ENCODE measurements at places on chromosomes 3 and 15.

- DNase-seq, result no peak
These were observed 58.0 kb upstream of the ULK4 start for GRCh38 chr3:42019953-42020260.

DNA sequence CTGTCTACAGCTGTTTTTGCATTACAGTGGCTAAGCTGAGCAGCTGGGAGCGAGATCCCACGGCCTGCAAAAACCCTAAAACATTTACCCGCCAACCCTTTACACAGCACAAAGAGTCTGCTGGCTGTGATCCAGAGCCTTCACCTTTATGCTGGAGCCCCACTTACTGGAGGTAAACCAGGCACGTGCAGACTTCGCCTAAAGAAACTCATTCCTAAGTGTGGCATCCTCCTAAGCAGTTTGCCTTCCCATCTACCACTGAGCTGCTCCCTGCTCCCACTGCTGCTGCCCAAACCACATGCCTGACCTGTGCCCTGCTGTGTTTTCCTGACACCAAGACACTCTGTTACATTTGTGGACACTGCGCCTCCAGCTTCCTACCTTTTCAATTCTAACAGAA, 53.0 kb downstream of the CHSY1 start:
- DNase-seq, result no peak

- peak; percentile 18 for DNase-seq
These were observed 561 bp downstream of the SIDT1 start for GRCh38 chr3:113532698-113533533.

- DNase-seq, result no peak
These were observed 125.0 kb upstream of the MEF2A start for GRCh38 chr15:99440551-99441443.

DNA sequence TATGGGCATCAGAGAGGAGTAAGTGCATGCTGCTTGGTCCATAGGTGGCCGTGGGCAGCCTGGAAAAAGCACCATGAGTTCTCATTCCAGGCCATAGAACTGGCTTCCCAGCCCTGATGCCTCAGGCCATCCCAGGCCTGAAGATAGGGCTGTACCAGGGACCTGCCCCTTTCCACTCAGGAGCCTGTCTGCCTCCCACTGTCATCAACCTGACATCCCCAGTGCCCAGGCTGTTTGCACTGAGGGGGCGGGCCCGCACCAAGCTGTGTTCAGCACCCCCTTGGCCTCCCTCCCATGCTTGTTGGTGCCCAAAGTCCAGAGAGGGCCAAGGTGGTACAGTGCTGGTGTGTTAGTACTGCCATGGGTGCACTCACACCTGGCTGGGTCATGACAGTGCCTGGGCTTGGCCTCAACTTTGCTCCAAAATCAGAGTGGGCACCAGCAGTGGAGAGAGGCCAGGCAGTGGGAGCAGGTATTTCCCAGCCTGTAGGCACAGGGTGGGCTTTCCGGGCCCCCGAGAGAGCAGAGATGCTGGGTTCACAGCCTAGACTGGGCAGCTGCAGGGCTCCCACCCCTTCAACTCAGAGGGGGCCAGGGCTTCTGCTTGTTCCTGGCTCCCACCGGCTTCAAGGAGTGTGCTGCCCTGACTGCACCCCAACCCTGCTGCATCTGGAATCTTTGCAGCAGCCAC, 556.1 kb downstream of the SI start:
- DNase-seq, result no peak

DNA sequence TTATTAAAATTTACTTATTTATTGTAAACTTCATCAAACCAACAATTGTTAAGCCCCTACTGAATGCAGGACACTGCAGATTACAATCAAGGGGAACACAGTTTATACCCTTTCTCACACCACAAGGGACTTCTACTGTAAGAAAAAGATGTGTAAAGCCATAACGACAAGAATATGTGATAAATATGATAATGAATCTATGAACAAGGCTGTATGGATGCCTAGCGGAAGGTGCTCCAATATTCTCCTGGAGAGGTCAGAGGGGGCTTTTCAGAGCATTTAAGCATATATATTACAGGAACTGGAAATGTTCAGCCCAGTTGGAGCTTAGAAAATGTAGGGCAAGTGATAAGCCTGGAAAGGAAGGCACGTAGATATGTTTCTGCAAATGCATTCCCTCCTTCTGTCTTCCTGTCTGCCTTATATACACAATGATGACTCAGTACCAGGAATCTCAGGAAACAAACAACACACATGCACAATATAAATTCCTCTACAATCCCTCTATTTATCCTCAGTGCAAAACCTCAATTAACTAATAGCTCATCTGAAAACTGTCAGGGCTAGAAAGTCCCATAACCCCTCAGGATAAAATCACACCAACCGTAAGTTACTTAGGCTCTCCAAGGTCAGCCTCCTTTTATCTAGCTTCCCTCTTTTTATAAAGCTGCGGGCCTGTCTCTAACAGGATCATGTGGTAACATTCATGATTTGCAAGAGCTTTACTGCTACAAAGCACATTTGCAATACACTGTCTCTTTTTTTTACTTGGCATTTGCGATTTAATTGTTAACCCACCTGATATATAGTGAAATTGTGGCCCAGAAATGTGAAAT, 393.1 kb downstream of the LPP start:
- no peak for DNase-seq

DNA sequence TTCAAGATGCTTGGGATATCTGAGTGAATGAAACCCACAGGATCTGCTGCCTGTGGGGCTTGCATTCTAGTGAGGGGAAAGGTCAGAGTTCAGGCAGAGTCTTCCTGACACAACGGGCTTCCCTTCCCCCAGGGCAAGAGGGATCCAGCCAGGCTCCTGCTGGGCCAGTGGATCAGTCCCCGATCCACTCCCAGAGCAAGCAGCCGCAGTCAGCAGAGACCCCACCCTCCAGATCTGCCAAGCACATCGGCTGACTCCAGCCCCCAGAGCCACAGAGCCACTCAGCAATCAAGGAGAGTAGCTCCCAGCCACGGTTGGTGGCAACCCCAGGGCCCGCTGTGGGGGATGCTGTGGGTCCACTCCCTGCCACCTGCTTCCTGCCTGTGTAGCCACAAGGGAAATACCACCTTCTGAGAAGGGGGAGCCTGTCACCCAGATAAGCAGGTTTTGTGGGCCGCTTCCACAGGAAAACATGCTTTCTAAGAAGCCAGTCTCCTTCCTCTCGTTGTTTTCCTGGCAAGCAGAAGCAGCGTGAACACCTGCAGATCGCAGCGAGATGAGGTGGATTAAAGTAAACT, 44.9 kb downstream of the CPN2 start:
- no peak for DNase-seq

- no peak for DNase-seq
These were observed at the start of gene C3orf80 for GRCh38 chr3:160225176-160226025. TSS of gene C3orf80 (plus strand) at chr3:160225422. CDS start at chr3:160225636, 214 bp downstream.

- no peak for DNase-seq
These were observed 87.3 kb downstream of the TFG start for GRCh38 chr3:100796556-100796955.

- DNase-seq, result peak; percentile 44
These were observed 550 bp downstream of the RPP25 start for GRCh38 chr15:74955796-74956647.

DNA sequence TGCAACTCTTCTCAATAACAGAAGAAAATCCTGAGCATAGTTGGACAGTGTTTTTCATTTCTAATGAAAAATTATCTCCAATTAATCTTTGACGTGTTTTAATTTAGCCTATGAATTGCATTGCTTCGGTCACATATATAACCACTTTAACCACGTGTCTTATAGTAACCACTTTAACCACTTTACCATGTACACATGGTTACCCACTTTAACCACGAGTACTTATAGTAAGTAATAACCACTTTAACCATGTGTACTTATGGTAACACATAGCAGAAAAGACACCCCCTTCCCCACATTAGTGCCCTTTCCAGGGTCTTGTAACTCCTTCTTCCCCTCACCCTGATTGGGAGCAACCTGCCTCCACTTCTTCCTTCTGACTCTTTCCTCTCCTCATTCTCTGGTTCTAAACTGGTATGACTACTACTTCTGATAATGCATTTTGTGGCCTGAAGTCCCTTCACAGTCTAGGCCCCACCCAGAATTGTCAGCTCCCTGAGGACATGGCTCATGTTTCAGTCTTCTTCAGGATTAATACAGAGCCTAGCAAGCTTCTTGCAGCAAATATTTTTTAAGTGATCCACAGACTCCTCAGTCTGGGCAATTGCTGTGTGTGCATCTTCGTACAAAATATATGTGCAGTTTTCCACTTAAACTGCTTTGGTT, 25.0 kb downstream of the SLC7A14 start:
- DNase-seq, result no peak

DNA sequence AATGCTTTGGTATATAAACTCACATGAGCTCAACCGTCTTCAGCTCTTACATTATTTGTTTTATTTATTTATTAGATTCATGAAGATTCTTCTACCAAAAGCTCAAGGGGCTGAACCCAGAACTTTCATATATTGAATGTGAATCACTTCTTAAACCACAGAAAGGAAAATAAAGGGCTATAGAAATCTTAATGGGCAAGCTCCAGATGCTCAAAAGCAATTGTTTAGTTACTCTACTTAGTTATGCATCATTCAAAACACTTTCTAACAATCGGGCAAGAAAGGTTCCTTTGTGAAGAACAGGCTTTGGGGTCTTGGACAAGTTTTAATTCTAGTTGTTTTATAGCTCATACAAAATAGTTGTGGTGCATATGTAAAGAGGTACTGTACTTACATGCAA, 380.2 kb downstream of the TIGIT start:
- no peak for DNase-seq

All from activated T-helper 1 cell treated with anti-CD3 and anti-CD28 coated beads, Interleukin-2, amount 50 U/mL, for 16 hours (primary cell).